ENCODE measurements at places on chromosomes 1 and 21.

DNA sequence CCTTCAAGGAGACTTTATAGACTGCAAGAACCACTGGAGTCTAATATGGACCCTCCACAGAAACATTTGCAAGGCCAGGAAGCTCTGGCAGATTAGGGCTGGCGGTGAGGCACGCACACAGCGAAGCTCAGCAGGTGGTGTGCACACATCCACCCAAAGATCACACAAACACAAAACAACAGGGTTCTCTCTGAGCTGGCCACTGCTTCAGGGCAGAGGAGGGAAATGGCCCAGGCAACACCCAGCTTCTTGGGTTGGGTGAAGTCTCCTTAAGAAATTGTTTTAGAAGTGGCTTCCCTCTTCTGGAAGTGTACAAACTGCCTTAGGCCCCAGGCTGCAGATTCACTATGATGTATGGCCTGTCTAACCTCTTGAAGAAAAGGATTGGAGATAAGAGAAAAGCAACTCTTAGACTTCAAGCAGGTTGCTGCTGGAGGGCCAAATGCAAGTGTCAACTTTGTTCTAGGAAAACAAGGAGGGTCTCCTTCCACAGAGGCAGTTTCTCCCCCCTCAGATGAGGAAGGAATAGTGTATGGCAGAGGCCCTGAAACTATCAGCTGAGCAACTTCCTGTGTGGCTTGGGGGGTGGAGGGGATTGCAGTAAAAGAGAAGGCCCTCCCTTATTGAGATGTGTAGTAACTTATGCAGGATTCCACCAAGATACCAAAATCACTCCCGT, 2.0 kb downstream of the RCSD1 start:
- ATAC-seq, result peak; percentile 40

DNA sequence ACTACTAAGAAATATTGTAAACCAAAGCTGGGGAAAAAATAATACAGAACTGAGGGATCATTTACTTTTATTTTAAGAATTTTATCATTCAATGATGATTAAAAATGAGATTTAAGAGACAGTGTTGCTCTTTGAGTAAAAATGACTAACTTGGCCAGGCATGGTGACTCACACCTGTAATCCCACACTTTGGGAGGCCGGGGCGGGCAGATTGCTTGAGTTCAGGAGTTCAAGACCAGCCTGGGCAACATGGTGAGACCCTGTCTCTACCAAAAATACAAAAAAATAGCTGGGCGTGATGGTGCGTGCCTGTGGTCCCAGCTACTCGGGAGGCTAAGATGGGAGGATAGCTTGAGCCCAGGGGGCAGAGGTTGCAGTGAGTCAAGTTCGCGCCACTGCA, 21.8 kb upstream of the PLEKHO1 start:
- ATAC-seq, result no peak

DNA sequence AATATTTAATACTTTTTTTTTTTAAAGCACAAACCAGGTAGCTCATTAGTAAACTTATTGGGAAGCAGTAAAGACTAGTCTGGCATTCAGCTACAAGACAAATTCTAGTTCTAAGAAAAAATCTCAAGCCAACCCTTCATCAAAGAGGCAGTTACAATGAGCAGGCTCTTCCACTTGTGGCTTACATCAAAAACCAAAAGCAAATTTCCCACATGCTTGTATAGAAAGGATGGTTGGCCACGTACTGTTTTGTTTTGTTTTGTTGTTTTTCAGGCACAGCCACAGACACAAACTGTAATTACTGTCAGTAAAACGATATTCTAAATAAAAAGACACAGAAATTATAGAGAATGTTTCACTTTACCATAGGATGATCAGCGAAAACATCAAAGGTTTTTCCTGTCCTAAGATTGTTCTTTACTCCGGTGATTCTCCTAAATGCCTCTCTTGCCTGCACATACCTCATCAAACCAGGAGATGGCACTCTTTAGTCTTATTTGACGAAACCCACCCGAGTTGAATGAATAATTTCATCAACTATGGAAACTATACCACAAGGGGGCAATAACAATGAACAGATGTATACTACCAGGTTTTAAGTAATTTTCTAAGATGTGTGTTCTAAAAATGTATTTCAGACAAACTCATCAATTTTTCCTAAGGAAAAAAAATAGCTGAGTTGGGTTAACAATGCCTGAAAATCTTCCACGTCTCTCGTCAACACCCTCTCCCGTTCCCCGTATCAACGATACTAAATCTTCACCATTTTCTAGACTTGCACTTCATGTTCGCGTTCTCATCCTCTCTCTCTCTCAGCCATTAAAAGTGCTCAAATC, 26.9 kb downstream of the RPL5 start:
- ATAC-seq, result peak; percentile 77

GRCh38 chr1:53400761-53401674, 58.2 kb upstream of the DMRTB1 start:
- ATAC-seq, result no peak

GRCh38 chr1:7885513-7886404, 32.9 kb upstream of the UTS2 start:
- no peak for ATAC-seq

DNA sequence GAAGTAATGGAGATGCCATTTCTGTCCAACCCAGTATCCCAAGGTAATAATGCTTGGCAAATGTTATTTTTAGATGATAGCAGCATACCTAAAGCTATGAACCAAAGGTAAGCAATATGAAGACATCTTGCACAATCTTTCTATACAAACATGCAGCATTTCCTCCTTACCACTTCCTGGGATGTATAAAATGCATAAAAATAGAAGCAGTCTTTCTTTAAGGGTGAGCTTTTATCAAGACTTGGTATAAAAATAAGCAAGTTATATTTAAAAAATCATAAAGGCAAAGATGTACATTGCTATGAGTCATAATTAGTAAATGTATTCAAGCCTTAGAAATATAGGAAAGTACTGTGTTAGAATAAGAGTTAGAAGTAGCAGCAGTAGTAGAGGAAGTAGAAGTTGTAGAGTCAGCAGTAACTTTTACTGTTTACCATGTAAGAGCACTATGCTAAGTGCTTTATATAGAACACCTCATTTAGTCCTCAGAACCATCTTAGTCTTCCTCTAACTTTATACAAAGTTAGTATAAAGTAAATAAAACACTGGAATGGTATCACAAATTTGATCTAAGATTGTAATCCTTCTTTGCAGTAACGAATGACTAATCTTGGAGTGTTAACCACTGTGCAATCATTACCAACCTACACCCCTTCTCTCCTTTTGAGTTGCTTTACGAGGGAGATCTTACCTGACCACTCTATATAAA, 371.3 kb downstream of the VAV3 start:
- ATAC-seq, result no peak

GRCh38 chr1:30286241-30286987, 437.0 kb downstream of the MATN1 start:
- no peak for ATAC-seq

DNA sequence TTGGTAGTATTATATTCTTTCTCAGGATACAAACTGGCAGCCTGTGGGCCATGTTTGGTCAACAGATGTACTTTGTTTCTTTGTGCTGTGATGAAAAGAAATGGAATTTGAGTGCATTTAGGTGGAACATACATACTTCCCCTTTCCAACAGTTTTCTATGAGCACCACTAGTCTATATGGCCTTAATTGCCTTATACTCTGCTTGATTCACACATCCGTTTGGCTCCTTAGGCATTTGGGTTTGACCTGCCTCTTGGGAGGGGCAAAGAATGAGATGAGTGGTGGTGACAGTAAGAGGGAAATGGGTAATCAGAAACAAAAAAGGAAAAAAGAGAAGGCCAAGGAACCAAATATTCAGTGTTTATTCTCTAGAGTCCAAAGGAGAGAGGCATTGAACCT, 17.0 kb downstream of the CFAP126 start:
- no peak for ATAC-seq

DNA sequence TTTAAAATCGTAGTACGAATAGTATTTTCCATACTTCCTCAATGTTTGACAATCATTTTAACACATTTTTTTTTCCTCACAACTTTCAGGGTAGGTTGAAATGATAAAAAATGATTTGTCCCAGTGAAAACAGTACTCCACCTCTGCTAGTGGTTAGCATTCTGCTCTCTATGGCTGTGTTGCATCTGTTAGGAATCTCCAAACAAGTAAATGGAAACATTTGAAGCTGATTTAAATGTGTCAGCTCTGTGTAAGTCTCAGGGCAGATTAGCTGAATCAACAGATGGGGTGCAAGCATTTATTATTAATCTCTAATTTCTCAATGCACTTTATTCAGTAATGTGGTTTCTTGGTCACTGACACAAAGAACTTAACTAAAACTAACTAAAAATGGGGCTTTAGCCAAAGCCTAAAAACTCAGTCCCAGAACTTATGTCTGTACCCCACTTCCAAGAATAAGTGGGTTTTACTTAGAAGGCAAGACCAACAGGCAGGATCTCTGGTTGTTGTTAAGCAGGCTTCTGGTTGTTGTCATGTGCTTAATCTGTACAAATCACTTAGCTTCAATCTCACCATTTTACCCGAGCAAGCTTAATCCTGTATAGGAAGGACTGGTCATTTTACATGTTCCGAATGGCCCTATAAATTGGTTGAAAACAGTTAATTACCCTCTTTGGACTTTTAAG, 67.8 kb downstream of the PRRX1 start:
- no peak for ATAC-seq

GRCh38 chr1:11990303-11991032, 10.2 kb downstream of the MFN2 start:
- ATAC-seq, result no peak

GRCh38 chr1:161071886-161072371, 2.2 kb upstream of the ARHGAP30 start:
- no peak for ATAC-seq

- ATAC-seq, result no peak
Measured at GRCh38 chr1:92838519-92838918, 6.7 kb downstream of the RPL5 start.

DNA sequence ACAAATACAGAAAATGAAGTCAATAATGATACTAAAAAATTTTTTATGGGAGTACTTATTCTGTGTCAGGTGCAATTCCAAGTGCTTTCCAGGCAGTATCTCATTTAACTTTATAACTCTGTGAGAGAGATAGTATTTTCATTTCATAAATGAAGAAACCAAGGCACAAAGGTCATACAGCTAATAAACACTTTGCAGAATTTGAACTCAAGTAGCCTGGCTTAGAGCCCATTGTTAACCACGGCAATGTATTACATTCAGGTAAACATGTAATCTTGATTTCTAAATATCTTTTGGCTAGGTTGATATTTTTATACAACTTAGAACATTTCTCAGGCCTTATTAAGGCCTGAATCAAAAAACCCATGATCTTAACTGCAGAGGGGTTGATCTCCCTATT, 28.9 kb upstream of the PKN2 start:
- ATAC-seq, result no peak

GRCh38 chr1:223386013-223386412, 7.2 kb upstream of the CCDC185 start:
- no peak for ATAC-seq

- no peak for ATAC-seq
Measured at GRCh38 chr1:15452866-15453571, 3.5 kb upstream of the CELA2A start.

- no peak for ATAC-seq
Measured at GRCh38 chr1:227043755-227044154, 103.7 kb downstream of the COQ8A start.

GRCh38 chr1:171801487-171801891, 20.0 kb downstream of the METTL13 start:
- ATAC-seq, result no peak

GRCh38 chr1:150516050-150516591, 569 bp downstream of the FALEC start:
- ATAC-seq, result peak; percentile 2

- ATAC-seq, result no peak
Measured at GRCh38 chr1:111611986-111612385, 7.6 kb upstream of the RAP1A start.

GRCh38 chr1:101592845-101593244, 356.0 kb downstream of the S1PR1 start:
- ATAC-seq, result no peak

GRCh38 chr1:151988405-151988923, 5.2 kb downstream of the S100A10 start:
- no peak for ATAC-seq

DNA sequence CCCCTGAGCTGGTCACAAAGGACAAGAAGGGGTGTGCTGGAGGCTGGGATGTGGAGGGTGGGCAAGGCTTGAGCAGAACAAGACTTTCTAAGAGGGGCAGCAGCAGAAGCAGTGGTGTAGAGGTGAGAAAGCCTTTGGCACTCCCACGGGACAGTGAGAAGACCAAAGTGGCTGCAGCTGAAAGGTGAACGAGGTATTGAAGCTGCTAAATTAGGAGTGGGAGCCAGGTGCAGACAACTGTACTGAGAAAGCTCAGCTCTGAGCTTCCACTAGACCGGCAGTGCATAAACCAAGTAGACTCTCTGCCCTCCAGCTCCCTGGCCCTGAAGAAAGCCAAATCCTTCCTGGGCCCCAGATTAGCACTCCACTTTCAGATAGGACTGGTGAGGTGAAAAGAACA, 93.0 kb downstream of the VWA5B1 start:
- ATAC-seq, result peak; percentile 4

- no peak for ATAC-seq
Measured at GRCh38 chr1:212137854-212138253, 102.3 kb downstream of the DTL start.

GRCh38 chr21:45617021-45617921, 26.3 kb upstream of the PCBP3 start:
- ATAC-seq, result no peak

DNA sequence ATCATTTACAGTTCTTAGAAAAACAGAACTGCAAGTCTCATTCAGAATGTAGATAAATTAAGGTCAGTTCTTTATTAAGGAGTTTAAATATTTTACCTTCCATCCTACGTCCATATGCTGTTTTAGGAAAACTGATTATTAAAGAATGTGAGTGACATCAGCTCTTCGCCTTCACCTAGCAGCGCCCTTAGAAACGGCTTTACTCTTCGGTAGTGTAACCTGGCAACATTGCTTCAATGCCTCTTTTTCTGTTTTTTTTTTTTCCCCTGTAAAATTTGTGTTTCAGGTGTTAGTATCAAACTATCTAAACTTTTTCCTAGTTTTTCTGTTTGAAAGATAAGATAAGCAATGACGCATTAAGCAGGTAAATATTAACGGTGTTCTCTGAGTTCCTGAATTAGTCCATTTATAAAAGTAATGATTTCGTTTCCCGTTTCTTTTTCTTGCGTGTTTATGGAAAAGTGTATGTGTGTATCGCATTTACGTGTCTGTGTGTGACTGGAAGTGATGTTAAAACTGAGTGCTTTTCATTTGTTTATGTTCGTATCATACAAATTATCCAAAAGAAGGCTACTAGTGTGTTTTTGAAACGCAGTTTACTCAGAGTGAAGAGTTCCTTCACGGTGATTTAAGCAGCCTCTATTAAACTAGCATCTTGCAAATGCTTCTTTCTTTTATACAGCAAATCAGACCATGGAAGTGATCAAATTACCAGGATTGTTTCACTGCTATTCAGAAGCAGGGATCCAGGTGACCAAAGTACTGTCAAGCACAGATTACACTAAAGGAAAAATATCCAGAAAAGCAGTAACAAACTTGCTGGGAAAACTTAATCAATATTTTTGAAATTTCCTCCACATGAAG, 139.0 kb downstream of the SDCCAG8 start:
- no peak for ATAC-seq

Data from stimulated activated memory B cell treated with anti-CD40 and anti-IgM and Interleukin-4, amounts not matched to agents 10 μg/mL and 1 μg/mL and 100 μg/mL, for 72 hours (primary cell).